ENCODE measurements at places on chromosomes 5 and 9. TPM values are rescaled to one million over a fixed set of nuclear protein-coding genes. Genes with fewer than 3 reads are reported as not detected.
A peak's percentile ranks its signal among the peaks of the same experiment; 100 is the strongest.

ATP10B gene
- 0.35 TPM for total RNA-seq

PCDHA6 gene
- not detected for total RNA-seq

- no peak for DNase-seq
These were observed 378.8 kb upstream of the TUSC1 start for GRCh38 chr9:26057050-26057449.

DNA sequence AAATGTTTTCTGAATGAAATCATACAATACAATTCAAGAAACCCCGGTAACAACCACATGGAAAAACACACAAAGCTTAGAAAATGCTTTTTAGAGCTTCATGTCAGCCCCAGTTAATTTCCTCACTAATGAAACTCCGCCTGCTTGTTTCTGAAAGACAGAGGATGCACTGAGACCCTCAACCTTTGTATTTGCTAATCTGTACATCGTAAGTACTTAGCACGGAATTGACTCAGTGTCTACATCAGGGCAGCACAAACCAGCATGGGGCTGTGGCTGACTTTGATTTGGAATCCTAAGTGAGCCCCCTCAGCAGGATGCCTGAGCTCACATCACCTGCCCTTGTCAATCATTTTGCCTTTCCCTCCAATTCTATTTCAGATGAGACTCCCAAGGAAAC is 499.1 kb upstream of the MPDZ start:
- DNase-seq = no peak

DNA sequence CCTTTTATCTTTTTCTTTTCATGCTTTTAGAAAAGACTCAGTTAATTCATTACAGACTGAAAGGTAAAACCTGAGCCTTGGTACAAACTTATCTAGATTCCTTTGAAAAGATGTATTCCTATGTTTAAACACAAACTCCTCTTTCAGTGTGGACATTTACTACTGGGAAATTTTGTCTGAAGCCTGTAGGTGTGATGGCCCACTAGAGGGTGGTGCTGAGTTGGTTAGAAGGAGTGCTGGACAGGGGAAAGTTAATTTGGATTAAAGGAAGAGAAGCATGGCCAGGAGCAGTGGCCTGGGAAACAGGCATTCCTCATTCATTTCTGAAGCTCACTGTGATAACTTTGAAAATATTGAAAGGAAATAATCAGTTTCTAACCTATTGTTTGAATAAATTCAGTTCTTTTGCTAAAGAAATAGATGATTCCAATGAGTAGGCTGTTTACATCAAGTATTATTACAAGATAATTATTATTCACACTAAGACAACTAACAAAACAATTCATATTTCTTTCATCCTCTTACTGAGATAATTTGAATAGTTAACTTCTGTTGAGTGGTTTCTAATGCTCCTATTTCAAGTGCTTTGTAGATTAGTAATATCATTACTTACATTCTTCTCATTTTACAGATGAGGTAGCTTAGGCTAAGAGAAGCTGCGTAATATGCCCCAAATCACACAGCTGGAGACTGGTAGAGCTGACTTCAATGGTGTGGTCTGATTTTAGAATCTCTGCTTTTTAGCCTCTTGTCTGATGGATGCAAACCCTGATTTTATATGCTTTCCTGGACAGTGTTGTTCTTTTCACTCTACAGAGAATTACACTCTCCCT is 150.9 kb downstream of the ADGRV1 start:
- peak; percentile 34 for DNase-seq
